GM23338 (cell line): ENCODE measurements at places on chromosomes 11 and 22.
A peak's percentile ranks its signal among the peaks of the same experiment; 100 is the strongest.

DNA sequence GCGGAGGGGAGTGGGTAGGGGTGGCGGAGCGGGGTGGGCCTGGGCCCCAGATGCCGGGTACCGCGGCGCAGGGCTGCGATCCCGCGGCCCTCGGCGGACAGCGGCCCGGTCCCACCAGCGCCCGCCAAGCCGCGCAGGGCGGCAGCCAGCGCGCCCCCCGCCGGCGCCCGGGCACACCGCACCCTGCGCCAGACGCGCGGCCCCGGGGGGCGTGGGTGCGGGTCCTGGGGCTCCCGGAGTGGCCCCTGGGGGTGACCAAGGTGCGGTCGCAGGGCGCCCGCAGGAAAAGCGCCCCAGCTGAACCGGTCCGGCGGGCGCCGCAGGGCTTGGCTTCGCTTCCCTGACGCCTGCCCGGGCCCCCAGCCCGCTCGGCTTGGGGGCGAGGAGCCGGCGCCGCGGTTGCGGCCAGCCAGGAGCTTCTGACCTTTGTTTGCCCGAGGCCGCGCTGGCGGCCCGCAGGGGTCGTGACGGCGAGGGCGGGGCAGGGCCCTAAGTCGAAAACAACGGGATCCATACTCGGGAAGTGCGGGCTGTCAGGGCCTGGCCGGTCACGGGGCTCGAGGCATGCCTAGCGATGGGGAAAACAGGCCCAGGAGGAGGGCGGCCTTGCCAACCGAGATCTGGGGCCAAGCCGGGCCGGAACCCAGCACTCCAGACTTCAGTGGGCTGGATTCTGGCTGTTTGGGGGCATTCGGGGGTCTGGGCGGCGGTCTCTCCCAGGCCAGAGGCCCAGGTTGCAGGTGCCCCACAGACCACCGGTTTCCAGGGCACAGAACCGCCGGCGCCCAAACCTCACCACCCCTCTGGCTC lies 581 bp upstream of the AP5B1 start:
- H3K4me1 ChIP-seq = peaks cover 6% of the 10 kb centered on the region; the same call in 1 of the 2 replicates
- H3K27me3 ChIP-seq = peaks cover 53% of the 10 kb centered on the region
- peak; percentile 82 for DNase-seq
- H3K4me3 ChIP-seq = peak overlapping the region; percentile 71

- DNase-seq = no peak
- peaks cover 33% of the 10 kb centered on the region for H3K4me1 ChIP-seq
- H3K4me3 ChIP-seq = peak overlapping the region; percentile 92
Measured at GRCh38 chr11:118622376-118623268, 15.2 kb downstream of the PHLDB1 start.

DNA sequence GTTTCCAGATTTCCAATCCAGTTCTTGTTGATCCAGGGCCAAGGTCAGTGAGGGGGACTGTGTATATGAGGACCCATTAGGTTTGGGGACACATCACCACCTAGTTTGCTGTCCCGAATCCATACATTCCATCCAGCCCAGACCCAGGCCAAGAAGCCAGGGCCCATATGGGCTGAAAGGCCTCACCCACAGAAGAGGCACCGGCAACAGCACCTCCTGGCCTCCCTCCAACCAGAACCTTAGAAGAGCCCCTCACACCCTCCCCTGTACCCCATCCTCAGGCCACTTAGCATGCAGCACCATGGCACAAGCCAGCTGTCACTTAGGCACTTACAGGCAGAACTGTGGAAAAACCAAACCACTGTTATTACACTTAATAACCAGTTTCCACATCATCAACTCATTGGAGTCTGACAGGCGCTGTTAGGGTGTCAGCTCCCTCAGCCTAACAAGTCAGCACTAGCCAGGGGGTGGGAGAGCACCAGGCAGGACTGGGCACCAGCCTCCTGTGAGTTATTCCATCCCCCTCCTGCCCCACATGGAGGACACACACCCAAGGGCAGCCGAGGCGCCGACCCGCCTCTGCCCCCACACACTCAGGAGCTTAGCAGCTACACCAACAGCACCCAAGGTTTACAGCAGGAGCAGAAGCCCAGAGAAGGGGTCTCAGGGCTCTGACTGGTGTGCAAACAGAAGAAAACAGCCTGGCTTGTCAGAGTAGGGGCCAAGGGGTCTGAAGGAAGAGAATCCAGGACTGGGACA lies 132.0 kb downstream of the BUD13 start:
- DNase-seq = no peak
- H3K27ac ChIP-seq = no peak overlapping the region
- H3K4me1 ChIP-seq = no peaks in the 10 kb centered on the region; the same call in 1 of the 2 replicates
- H3K36me3 ChIP-seq = no peaks in the 10 kb centered on the region

- no peaks in the 10 kb centered on the region for H3K27me3 ChIP-seq
- no peak for DNase-seq
- no peaks in the 10 kb centered on the region for H3K4me1 ChIP-seq
- no peak overlapping the region for H3K27ac ChIP-seq
Measured at GRCh38 chr11:106369224-106369623, 291.8 kb downstream of the AASDHPPT start.

GRCh38 chr11:9550191-9550628 lies 23.3 kb upstream of the WEE1 start:
- DNase-seq = no peak
- H3K4me1 ChIP-seq = no peaks in the 10 kb centered on the region
- 0 out of 2 replicates have a peak overlapping the region, but pooled peaks have one; percentile 10 for H3K27ac ChIP-seq
- no peaks in the 10 kb centered on the region for H3K36me3 ChIP-seq
- no peak overlapping the region for H3K4me3 ChIP-seq

- H3K36me3 ChIP-seq = no peaks in the 10 kb centered on the region
- no peak overlapping the region for H3K4me3 ChIP-seq
- no peaks in the 10 kb centered on the region for H3K4me1 ChIP-seq
- no peak for DNase-seq
- H3K27me3 ChIP-seq = no peaks in the 10 kb centered on the region
Measured at GRCh38 chr11:32348502-32348901, 86.8 kb downstream of the WT1 start.
